ENCODE measurements at places on chromosomes 5 and 9.

DNA sequence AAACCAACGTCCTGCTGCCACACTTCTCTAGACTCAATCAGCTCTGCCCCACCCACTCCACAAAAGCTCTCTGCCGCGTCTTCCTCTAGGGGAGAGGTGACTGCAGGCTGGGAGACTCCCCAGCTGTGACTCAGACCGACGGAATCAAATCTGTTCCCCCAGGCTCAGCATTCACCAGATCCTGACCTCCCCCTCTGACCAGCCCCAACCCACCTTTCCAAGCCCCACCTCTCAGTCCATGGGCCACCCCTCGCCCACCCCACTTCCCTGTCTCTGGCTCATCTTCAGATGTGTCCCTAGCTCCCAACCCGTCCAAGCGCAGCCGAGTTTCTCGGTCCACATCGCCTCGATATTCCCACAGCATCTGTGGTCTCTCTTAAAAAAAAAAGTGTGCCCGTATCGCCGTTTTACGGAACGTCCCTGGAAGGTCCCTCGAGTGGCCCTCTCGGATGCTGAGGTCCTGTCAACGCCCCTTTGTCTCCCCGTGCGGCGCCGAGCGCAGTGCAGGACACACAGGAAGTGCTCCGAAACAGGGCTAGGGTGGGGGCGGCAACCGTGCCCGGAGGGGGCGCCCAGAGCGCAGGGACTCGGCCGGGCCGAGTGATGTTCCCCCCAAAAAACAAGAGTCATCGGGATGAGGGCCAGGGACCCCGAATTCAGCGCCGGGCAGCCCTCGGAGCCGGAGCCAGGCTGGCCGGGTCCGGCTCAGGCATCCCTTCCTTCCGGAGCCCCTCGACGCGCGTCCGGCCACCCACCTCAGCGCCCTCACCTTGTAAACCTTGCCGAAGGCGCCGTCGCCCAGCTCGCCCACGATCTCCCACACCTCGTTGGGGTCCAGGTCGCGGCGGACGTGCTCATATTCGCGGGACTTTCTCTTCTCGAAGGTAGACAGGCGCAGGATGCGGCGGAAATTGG, 649 bp downstream of the STK10 start:
- no peak for DNase-seq

DNA sequence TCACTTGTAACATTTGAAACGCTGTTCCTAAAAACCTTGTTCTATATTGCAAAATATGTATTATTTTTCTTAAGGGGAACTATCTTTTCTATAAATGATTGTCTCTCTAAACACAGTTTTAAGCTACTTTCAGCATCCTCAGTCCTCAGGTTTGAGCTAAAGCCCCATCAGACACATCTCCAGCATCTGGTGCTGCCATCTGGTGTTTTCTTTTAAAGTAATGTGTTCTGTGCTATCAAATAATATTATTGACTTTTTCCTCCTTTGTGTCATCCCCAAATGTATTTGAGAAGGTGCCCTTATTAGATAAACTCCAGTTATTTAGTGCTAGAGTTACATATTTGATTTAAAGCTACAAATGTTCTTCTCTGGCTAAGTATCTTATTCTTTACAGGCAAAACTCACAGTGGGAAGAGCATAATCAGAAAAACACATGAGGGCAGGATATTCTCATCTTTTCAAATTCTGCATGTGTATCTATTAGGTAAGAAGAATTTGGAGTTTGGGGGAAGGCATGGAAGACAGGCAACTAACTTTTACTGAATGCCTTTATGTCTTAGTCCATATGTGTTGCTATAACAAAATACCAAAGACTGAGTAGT, 27.5 kb downstream of the ZNF474 start:
- no peak for DNase-seq

DNA sequence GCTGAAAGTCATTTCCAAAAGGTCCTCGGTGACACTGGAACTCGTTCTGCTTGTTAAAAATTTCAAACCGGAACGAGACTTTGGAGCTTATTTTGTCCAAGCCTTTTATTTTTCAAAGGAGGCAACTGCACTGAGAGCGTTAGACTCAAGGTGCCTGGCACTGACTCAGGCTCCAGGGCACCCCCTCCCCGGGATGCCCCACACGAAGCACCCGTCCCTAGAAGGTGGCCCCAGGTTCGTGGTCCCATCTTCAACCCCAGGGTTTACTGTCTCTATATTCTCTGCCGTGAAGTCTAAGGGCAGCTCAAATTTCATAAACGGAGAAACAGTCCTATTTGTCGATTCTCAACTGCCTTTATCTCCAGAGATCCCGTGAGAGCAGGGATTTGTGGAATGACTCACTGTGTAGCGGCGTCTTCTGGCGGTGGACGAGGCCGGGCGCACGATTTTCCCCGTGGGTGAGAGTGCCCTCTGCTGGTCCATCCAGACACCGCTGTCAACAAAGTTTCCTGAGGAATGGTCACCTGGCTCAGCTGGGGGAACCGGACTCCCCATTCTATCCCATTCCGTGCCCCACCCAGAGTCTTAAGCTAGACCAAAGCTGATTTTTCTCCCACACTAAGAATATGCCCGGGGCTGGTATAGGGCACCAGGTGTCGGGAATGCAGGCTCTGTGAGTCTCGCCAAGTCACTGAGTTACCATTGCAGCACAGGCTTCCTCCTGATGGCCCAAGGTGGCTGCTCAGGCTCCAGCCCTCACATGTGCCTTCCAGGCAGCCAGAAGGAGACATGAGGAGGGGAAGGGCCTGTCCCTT, 27.1 kb upstream of the SLC6A19 start:
- no peak for DNase-seq

DNA sequence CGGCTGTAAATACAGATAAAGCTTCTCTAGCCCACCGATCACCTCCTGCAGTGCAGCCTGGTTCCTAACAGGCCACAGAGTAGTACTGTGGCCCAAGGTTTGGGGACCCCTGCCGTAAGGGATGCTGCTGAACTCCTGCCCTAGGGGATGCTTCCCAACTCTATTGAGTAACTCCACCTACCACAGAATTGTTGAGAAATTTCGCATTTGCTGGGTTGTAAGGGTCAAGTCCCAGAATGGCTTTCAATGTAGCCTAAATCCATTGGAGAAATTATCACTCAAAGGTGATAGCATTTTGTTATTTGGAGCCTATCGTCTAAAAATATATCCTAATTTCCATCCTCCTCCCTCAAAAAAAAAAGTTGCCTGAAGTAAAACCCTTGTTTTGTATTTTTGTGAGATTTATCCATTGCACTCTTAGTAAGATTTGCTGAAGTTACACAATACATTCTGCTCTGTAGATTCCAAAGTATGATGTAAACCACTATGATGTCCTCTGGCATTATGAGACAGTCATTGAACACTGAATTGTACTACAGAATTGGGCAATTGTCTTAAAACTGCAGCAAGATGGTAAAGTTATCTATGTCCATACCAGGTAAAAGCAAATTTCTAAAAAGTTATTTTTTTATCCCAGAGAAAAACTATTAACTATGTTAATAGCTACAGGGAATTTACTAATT, 14.0 kb downstream of the ACTBL2 start:
- DNase-seq: no peak

GRCh38 chr5:150112201-150113046, 26.1 kb upstream of the CSF1R start:
- no peak for DNase-seq

All from stimulated activated CD4-positive, alpha-beta T cell treated with anti-CD3 and anti-CD28 coated beads, Interleukin-1b, Interleukin-23, amount 100 ng/mL, for 1 hour (primary cell).